Spinal cord (tissue), 10 donors: ENCODE measurements at places on chromosomes 6 and 20. TPM values are rescaled to one million over a fixed set of nuclear protein-coding genes. Genes with fewer than 3 reads are reported as not detected.

DNA sequence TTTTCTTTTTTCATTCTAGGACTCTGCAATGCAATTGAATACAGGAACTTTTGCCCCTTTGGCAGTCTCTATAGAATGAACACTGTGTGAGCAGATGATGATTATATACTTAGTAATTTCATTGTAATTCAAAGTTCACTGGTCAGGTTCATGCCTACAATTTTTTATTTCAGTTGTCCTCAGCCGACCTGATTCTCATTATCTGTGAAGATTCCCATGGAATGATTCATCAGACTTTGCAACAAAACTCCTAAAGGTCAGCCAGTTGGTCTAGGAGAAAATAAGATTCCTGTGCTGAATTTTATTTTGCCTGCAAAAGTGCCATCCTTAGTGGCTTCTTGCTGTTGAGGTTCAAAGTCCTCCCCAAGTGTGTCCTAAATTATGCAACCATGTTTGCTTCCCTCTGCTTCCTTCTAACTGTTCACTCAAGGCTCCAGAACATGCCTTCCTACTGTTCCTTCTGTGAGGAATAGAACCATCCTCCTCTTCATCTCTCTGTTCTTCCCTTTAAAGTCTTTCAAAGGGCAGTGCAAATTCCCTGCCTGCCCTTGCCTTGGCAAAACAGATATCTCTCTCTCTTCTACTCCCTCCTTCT is 194.2 kb upstream of the CNR1 start:
- no peaks in the 10 kb centered on the region for H3K4me1 ChIP-seq
- no peak overlapping the region for H3K27ac ChIP-seq
- H3K36me3 ChIP-seq, result no peaks in the 10 kb centered on the region
- no peak for DNase-seq
- no peak overlapping the region for H3K4me3 ChIP-seq
- no peaks in the 10 kb centered on the region for H3K27me3 ChIP-seq

GRCh38 chr20:19913927-19914614 is 103.1 kb upstream of the NAA20 start:
- no peaks in the 10 kb centered on the region for H3K36me3 ChIP-seq
- H3K27me3 ChIP-seq, result no peaks in the 10 kb centered on the region
- no peak for DNase-seq
- peaks cover 6% of the 10 kb centered on the region for H3K4me1 ChIP-seq
- H3K27ac ChIP-seq, result no peak overlapping the region

DNA sequence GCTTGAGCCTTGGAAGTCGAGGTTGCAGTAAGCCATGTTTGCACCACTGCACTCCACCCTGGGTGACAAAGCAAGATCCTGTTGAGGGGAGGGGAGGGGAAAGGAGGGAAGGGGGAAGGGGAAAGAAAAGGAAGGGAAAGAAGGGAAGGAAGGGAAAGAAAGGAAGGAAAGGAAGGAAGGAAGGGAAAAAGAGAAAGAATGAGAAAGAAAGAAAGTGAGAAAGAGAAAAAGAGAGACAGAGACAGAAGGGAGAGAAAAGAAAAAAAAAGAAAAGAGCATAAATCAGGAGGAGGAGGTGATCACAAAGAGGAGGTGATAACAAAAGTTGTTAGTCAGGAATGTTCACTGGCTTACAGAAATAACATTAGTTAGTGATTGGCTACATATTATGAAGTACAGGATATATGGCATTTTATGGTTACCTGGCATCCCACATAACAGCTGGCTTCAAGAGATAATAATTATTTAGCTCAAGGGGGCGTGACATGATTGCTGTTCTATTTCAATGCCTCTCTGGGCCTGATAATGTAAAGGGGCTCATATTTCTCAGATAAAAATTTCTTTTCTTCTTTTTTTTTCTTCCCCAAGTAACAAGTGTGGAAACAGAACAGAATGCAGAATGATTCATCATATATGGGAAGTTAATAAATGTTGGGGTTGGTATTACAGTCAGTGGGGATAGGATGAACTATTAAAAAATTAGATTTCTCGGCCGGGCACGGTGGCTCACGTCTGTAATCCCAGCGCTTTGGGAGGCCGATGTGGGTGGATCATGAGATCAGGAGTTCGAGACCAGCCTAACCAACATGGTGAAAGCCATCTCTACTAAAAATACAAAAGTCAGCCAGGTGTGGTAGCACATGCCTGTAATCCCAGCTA is 27.1 kb downstream of the SAMHD1 start:
- H3K27me3 ChIP-seq, result no peaks in the 10 kb centered on the region
- peaks cover 26% of the 10 kb centered on the region for H3K36me3 ChIP-seq
- H3K27ac ChIP-seq, result no peak overlapping the region
- no peaks in the 10 kb centered on the region for H3K4me1 ChIP-seq
- H3K4me3 ChIP-seq, result no peak overlapping the region
- DNase-seq, result no peak

DNA sequence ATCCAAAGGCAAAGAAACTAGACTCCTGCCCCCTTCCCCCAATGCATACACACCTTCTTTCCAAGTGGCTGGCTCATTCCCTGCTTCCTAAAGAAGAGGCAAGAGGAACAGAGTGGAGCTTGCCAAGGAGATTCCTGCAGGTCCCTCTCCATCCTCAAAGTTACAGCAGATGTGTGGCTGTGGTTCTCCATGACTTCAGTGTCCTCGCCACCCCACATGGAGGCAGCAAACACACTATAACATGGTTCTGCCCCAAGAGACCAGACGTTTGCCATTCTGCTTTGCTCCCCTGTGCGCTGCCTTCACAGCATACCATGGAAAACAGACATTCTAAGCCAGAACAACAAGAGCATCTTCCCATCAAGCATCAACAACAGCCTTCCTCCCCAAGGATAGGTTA is 84.4 kb downstream of the BACH2 start:
- peaks cover 16% of the 10 kb centered on the region for H3K4me1 ChIP-seq
- no peak for DNase-seq
- no peak overlapping the region for H3K4me3 ChIP-seq
- no peaks in the 10 kb centered on the region for H3K27me3 ChIP-seq
- H3K36me3 ChIP-seq, result no peaks in the 10 kb centered on the region

GRCh38 chr6:40856271-40856670 is 182.8 kb downstream of the UNC5CL start:
- H3K36me3 ChIP-seq, result no peaks in the 10 kb centered on the region
- no peak overlapping the region for H3K4me3 ChIP-seq
- no peaks in the 10 kb centered on the region for H3K4me1 ChIP-seq
- no peaks in the 10 kb centered on the region for H3K27me3 ChIP-seq

FRK gene
- 2.1 TPM for total RNA-seq

ERMARD gene
- 44.9 TPM for total RNA-seq

CRISP1 gene
- not detected for total RNA-seq

SYNGAP1 gene
- 11.5 TPM for total RNA-seq

THEMIS gene
- total RNA-seq, result 0.06 TPM
